ENCODE measurements at places on chromosomes 6 and 20.

DNA sequence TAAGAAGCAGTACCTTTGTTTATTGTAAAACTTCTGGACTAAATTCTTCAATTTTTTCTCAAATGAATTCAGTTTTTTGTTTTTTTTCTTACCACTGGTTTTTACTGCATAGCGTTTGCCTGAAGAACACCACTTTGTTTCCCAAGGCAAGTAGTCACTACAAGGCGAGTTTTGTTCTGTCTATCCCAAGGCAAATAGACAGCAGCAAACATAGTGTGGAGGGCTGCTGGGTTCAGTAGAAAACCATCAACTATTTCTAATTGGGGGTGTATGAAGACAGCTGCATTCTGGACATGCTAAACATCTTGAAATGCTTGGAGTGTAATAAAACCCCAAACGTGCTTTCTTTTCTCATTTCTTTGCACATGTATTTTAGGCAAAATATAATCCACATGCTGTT is 197.4 kb downstream of the ESR1 start:
- H3K27ac ChIP-seq: peak overlapping the region; percentile 36
- no peak overlapping the region for H3K4me3 ChIP-seq
- DNase-seq: no peak
- H3K36me3 ChIP-seq: no peaks in the 10 kb centered on the region

GRCh38 chr6:12008366-12009179 is 3.5 kb upstream of the HIVEP1 start:
- no peak for DNase-seq
- no peaks in the 10 kb centered on the region for H3K36me3 ChIP-seq
- H3K4me3 ChIP-seq: peak overlapping the region; percentile 72
- peaks cover 30% of the 10 kb centered on the region for H3K4me1 ChIP-seq
- no peaks in the 10 kb centered on the region for H3K27me3 ChIP-seq

- DNase-seq: no peak
- H3K27me3 ChIP-seq: no peaks in the 10 kb centered on the region
- H3K4me3 ChIP-seq: no peak overlapping the region
- H3K4me1 ChIP-seq: no peaks in the 10 kb centered on the region
- H3K36me3 ChIP-seq: no peaks in the 10 kb centered on the region
- H3K27ac ChIP-seq: no peak overlapping the region
Measured at GRCh38 chr6:92608751-92609150, 810.6 kb downstream of the EPHA7 start.

DNA sequence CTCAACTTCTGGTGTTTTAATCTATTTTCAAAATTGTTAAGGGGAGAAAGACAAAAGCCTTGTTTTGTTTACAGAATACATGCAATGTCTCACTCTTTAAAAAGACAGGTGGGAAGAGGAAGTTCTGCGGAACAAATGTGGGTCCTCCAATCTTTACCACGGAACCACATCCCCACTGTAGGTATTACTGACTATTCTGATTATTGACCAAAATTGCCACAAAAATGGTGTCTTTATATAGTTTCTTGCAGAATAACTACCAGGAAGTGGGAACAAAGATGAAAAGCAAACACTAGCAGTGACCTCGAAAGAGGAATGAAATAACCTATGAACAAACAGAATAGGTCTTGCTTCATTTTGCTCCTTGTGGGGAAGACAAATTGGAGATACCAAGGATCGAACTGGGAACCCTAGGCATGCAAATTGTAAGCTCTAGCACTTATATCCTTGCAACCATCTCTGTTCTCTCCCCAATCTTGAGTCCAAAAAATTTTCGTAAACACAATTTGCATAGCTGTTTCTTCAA is 106.7 kb downstream of the GPX5 start:
- H3K36me3 ChIP-seq: no peaks in the 10 kb centered on the region
- H3K27me3 ChIP-seq: no peaks in the 10 kb centered on the region
- H3K4me1 ChIP-seq: peaks cover 4% of the 10 kb centered on the region
- DNase-seq: no peak

DNA sequence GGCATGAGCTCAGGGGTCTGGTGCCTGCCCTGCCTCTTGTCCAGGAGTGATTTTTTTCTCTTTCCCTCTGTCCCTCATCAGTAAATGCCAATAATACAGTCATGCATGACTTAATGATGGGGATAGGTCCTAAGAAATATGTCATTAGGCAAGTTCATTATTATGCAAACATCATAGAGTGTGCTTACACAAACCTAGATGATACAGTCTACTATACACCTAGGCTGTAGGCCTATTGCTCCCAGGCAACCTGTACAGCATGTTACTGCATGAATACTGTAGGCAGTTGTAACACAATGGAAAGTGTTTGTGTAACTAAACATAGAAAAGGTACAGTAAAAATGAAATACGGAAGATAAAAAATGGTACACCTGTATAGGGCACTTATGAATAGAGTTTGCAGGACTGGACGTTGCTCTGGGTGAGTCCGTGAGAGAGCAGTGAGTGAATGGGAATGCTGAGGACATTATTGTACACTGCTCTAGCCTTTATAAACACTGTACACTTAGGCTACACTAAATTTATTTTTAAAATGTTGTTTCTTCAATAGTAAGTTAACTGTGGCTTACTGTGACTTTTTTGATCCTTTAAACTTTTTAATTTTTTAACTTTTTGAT is 22.1 kb downstream of the PBOV1 start:
- H3K4me3 ChIP-seq: no peak overlapping the region
- H3K36me3 ChIP-seq: no peaks in the 10 kb centered on the region
- H3K27ac ChIP-seq: no peak overlapping the region
- DNase-seq: no peak
- no peaks in the 10 kb centered on the region for H3K4me1 ChIP-seq

Data from vagina (tissue), 2 donors.